ENCODE measurements at places on chromosomes 2 and 18.

- peak; percentile 27 for DNase-seq
Measured at GRCh38 chr2:121409388-121409787, 121.3 kb upstream of the RNU4ATAC start.

GRCh38 chr2:42928692-42929545, 136.5 kb upstream of the HAAO start:
- DNase-seq = no peak

- no peak for DNase-seq
Measured at GRCh38 chr2:72511906-72512305, 313.9 kb downstream of the EXOC6B start.

GRCh38 chr2:202269585-202269984, 4.0 kb downstream of the NOP58 start:
- no peak for DNase-seq

DNA sequence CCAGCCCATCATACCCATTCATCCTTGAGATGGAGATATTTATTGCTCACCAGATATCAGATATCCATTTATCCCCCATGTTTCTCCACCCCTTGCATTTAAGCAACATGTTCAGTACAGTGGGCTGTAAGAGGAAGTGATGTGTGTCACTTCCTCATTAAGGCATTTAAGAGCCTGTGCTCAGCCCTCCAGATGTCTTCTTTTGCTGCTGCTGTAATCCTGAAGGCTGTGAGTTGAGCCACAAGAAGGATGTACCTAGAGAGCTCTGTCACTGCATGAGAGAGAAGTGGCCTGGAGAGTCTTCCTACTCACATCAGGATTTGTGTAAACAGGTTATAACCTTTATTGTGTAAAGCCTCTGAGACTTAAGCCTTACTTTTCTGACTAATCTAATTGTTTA, 151.8 kb upstream of the UNC80 start:
- no peak for DNase-seq

DNA sequence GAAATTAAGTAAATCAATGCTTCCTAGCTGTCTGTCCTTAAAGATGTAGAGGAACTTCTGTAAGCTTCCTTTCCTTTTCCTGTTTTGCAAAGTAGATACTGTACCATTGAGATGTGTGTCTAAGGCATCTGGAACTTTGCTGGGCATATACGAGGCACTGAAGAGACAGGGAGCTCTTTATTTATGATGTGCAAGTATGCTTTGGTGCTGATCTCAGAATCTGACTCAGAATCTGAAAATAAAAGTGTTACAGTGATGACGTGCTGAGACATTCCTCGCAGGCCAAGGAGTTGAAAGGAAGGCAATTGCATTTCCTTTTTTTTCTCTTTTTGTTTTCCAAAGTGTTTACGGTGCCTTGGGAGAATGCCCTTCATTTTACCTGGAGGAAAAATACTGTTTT, 230.9 kb upstream of the RGPD4 start:
- no peak for DNase-seq

GRCh38 chr2:119423811-119424210, 7.8 kb upstream of the TMEM37 start:
- DNase-seq = no peak

- no peak for DNase-seq
Measured at GRCh38 chr2:148893906-148894305, 18.9 kb downstream of the KIF5C start.
